ENCODE measurements at places on chromosomes 3 and 15.
A peak's percentile ranks its signal among the peaks of the same experiment; 100 is the strongest.

GRCh38 chr3:139016430-139017048 is 4.2 kb downstream of the PRR23B start:
- DNase-seq: no peak

- DNase-seq: no peak
These were observed 9.7 kb downstream of the CGNL1 start for GRCh38 chr15:57385923-57386390.

GRCh38 chr15:101099183-101099582 is 152.7 kb downstream of the CHSY1 start:
- DNase-seq: peak; percentile 52

- no peak for DNase-seq
These were observed 22.6 kb upstream of the TNFAIP8L3 start for GRCh38 chr15:51117270-51117669.
